Foreskin fibroblast (primary cell): ENCODE measurements at places on chromosomes 3 and 15.

DNA sequence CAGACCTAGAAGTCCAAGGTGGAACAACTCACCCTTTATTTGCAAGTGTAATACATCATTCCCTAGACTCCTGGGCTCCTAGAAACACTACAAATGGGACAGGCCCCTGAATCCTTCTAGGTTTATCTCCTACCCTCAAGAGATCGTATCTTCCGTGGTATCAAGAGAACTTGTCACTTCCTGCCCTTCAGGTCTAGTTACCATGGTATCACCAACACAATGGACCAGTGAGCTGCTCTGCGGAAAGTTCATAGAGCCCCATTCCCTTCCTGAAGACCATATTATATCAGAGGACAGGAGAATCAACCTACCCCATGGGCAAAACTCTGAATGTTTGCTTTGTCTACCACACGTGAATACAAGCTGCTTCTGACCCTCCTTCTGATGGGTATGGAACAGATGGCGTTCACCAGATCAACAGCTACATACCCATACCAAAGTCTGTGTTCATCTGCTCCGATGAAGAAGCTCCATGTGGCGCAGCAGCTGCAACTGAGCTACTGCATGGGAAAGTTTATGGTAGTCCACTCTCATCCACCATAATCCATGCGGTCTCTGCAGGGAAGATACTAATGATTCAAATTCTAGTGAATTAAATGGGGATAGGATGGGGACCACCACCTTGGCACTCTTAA is 84.6 kb upstream of the KLF13 start:
- DNase-seq = no peak

- peak; percentile 76 for DNase-seq
Observed at GRCh38 chr3:176595307-176595706, 602.0 kb downstream of the TBL1XR1 start.

DNA sequence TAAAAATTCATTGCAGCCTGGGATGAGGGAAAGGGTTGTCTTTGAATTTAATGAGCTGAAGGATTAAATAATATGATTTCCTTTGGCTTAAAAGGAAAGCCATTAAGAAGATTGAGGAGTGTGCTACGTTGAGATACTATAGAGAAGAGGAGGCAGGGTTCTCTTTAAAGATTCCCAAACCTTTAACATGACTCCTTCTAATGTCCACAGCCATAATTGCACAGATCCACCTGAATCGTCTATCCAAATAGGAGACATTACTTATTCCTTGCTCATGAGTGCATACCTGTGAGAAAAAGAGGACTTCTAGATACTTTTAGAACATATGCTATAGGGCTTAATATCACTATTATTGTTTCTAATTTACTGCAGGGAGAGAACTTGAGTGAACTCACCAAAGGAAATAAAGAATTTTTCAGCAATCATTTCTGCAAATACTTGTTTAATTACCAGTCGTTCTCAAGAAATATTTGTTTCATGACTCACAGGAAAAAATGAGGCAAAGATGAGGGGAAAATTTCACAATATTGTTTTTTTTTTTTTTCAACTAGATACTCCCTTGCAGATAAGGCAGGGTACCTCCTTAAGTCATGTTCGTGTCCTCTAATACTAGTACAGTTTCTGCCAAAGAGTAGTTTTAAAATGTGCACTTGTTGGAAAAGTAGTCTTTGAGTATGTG is 8.9 kb upstream of the SUCNR1 start:
- DNase-seq = peak; percentile 79

GRCh38 chr3:55185380-55185779 is 257.5 kb upstream of the LRTM1 start:
- peak; percentile 61 for DNase-seq

- no peak for DNase-seq
Observed at GRCh38 chr15:92682741-92683510, 27.4 kb upstream of the FAM174B start.

- peak; percentile 99 for DNase-seq
Observed at GRCh38 chr3:101676216-101676764, 642 bp downstream of the ZBTB11 start.

- no peak for DNase-seq
Observed at GRCh38 chr15:50046159-50046558, 72.9 kb downstream of the ATP8B4 start.

GRCh38 chr15:89171136-89172072 is 50.0 kb downstream of the RLBP1 start:
- DNase-seq = peak; percentile 10

- DNase-seq = no peak
Observed at GRCh38 chr3:69210068-69210730, 87.8 kb upstream of the LMOD3 start.

- no peak for DNase-seq
Observed at GRCh38 chr3:50603261-50604109, 8.1 kb downstream of the CISH start.

- no peak for DNase-seq
Observed at GRCh38 chr3:16370872-16371740, 106.1 kb downstream of the OXNAD1 start.

GRCh38 chr3:195805181-195805580 is 6.5 kb downstream of the MUC4 start:
- DNase-seq = no peak

- DNase-seq = no peak
Observed at GRCh38 chr3:63557912-63558311, 94.6 kb upstream of the SNTN start.

DNA sequence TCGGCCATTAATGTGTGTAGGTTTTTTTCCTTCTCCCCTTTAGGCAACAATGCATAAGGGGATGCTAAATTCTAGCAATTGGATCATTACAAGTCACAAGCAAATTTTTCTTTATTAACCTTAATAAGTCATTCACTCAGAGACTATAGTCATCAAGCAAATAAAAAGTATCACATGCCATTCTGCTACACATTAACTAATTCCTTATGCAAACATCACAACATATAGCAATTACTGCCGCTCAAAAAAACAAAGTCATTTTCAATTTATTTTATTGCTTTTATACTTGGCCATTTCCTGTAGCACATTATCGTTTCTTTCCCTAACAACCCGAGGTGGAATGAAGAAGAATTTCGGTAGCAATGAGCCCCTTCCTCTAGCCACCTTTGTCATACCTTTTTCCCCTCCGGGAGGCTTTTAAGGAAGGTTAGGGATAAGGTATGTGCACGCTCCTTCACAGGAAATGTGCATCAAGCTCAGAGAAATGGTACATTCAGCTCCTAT is 421.2 kb downstream of the TIGIT start:
- no peak for DNase-seq

DNA sequence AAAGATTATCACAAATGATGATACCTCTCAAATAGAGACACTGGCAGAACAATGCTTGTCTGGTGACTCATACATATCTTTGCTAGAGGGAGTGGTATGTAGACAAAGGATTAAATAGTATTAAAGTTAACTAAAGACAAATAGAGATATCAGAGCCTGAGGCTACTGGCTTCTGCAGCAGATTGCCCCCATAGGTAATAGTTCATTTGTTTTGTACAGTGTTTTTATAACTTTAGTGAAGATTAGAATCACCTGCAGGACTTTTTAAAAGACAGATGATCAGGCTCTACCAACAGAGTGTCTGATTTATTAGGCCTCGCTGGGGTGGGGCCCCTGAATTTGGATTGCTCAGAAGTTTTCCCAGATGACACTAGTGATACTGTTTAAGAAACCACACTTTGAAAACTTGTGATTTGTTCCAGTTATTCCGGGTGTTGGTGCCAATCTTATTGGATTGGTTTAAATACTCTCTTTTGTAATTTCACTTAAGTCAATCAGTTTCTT is 96.4 kb downstream of the NAALADL2 start:
- DNase-seq = no peak

GRCh38 chr3:13425689-13426088 is 5.6 kb upstream of the NUP210 start:
- no peak for DNase-seq

DNA sequence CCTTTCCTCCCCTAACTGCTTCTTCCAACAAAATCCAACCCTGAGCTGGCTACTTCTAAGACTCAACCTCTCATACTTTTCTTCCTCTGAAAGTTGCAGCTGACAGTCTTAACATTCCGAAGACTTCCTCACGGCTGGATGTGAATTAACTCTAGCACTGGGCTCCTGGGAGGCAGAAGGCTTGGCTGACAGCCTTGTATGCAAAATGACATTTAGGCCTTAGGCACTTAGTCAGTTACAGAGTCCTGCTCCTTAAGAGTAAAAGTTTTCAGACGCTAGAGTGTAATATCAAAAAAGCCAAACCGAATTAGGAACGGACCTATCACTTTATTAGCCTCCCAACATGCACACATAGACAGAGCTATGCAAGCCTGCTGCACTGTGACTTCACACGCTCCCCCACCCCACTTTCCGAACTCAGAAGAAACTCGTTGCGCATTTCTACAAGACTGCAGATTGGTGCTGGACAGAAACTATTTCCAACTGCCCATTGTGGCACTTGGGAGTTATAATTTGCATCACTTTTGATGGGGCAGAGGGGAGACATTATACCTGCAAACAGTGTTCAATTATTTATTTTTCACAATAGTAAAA is 15.5 kb upstream of the ANXA2 start:
- DNase-seq = no peak

DNA sequence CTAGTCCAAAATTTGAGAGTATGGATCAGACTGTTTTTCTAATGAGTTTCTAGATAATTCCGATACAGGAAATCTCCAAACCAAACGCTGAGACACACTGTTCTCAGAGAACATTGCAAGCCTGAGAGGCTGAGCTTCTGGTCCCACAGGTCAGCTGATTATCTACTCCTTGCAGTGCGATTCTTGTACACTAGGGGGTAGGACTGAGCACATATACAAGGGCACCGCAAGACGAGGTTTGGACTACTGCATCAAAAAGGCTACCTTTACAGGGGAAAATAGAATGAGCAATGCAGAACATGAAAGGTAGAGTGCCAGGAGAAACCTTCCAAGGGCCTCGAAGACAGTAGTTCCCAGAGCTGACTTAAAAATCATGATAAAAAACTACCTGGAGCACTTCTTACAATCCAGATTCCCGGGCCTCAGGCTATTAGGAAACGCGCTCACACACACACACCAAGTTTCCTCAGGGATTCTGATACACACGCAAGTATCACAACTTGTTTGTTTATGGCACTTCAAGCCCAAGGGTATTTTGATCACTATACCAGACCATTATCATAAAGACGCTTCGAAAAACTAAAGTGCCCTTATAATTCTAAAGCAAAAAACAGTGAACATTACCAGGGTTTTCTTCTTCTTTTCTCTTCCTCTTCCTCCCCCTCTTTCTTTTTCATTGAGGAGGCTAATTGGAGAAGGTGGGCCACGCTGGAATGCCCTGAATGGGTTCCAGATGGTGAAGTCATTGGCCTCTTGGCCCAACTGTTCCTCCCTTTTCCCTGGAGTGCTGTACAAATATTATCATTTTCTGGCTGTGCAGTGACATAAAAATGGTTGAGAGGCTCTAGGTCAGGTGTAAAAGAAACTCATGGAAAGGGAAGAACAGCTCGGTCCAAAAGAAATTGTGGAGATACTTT is 61.8 kb downstream of the SLC12A8 start:
- DNase-seq = peak; percentile 41

- DNase-seq = peak; percentile 78
Observed at GRCh38 chr3:195895861-195896360, 12.4 kb downstream of the TNK2 start.

DNA sequence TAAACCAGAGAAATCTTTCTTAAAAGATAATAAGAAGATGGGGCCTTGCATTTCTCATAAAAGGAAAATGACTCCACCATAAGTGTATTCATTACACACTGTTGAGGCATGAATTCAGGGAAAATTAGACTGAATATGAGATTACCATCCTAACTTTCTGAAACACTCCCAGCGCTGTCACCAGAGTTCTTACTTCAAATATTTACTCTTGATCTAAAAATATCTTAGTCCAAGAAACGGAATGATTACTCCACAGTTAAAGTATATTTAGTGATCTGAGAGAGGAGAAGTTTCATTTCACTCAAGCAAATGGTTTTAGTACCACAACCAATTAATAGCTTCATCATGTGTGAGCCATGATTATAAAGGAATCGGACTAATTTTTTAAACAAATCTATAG is 300.3 kb downstream of the ZBTB20 start:
- peak; percentile 6 for DNase-seq

GRCh38 chr3:839981-840380 is 252.8 kb upstream of the CNTN6 start:
- no peak for DNase-seq

DNA sequence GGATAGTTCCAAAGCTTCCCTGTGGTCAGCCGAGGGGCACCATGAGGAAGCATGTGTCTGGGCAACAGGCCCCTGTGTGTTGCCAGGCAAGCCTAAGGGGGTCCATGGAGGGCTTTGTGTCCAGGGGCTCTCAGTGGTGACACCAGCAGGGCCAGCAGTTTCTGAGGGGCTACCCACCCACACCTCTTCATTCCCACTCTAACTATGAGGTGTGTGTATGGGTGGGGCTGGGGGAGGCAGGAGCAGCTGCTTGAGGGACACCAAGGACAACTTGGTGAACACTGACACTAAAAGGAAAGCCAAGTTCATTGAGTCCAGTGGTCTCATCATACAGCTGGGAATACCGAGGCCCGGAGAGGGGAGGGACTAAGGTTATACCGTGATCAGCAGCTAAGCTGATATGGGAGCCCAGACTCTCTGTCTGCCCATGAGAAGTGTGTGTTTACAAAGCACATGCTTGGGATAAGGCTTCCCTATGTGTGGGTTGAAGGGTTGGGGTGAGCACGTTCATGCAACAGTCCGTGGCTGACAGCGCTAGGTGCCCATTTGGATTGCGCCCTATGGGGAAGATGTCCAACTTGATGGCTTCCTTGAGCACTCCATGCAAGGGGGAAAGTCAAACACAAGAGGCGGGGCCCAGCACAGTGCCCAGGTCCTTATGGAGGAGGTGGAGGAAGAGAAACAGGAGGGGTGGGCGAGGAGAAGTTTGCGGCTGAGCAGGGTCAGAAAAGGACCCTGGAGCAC is 34.8 kb upstream of the CHRNB4 start:
- DNase-seq = no peak

- DNase-seq = no peak
Observed at GRCh38 chr3:86996261-86996955, 5.5 kb upstream of the VGLL3 start.

DNA sequence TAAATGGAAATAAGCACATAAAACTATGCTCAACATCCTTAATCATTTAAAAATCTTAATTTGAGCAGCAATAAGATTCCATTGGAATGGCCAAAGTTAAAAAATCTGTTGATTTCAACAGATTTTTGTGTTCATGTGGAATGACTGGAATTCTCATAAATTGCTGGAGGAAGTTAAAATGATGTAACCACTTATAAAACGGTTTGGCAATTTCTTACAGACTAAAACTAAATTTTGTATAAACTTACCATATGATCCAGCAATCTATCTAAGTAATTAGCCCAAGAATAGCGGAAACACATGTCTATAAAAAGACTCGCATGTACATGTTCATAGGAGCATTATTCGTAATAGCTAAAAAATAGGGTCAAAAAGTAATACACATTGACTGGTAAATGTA is 1713.6 kb downstream of the SI start:
- no peak for DNase-seq

DNA sequence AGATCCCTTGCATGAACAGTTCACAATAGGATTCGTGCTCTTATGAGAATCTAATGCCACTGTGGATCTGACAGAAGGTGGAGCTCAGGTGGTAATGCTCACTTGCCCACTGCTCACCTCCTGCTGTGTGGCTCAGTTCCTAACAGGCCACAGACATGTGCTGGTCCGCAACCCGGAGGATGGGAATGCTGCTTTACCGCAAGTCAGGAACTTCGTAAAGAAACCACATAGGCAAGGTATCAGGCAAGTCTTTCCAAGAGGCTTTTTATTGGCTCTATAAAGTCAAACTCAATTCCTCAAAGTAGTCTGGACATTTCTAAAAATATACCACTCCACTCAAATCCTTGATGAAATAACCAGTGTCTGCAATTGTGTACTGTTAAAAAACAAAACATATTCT is 56.1 kb downstream of the OSTN start:
- no peak for DNase-seq
